ACHN (cell line): ENCODE measurements at places on chromosomes 3 and 15.
A peak's percentile ranks its signal among the peaks of the same experiment; 100 is the strongest.

- no peak for DNase-seq
These were observed 64.4 kb downstream of the ATP13A5 start for GRCh38 chr3:193314161-193314560.

DNA sequence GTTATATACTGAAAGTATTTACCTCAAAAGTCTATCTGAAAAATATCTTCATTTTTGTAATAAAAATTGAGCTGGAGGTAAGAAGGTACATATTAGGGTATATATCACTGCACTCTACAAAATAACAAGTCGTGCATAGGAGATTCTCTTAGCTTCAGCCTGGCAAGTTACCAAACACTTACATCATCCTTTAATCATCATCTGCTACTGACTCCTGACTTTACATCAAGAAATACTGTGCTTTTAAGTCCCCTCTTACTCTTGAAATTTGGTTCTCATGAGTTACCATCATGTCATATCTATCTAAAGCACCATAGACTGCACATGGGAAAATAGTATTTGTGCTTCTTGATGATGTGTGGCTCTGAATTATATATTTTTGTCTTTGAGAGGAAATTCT, 50.8 kb downstream of the LYSMD4 start:
- peak; percentile 64 for DNase-seq

DNA sequence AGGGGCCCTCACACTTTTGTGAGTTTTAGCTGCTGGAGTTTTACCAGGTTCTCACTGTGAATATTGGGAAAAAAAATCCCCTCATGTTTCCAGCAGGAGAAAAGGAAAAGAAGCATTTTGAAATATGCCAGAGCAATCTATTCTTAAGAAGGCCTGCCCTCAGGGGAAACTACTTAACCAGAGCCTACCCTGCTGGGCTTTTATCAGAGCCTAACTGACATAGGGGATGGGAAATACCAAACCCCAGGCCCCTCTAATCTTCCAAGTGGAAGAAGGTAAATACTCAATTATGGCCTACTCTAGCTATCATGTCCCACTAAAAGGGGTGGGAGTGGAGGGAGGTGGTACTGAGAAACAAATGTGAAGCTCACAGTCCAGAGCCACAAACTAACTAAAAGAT, 68.7 kb upstream of the NMNAT3 start:
- no peak for DNase-seq

GRCh38 chr15:40047415-40048210, 8.6 kb upstream of the SRP14 start:
- peak; percentile 31 for DNase-seq

GRCh38 chr15:72840114-72840513, 56.6 kb upstream of the ADPGK start:
- no peak for DNase-seq

DNA sequence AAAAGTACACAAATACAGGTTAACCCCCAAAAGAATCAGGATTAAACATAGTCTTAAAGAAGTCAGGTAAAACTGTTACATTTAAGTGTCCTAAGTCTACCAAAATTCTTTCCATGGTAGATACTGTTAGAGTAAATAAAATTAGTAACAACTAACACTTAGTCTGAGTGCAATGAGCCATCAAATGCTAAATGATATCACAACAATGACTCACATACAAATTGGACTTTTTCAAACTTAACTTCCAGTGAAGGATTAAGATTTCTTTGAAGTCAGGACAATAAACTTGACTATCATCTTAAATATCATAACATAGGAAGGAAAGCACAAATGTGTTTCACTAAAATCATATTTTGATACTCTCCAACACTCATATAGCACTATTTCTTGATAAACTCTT, 43.9 kb downstream of the ZNF148 start:
- DNase-seq: no peak

DNA sequence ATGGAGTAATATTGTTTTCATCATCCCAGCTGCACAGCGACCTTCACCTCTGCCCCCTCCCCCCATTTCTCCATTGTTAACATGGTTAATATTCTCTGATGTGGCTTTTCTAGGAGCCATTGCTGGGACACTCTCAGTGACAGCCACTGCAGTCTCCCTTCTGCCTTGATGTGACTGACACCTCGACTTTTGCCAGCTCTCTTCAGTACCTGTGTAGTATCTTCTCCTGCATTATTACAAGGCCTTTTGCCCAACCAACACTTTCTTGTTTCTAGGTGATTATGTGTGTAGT, 179.8 kb downstream of the CLSTN2 start:
- DNase-seq: no peak

DNA sequence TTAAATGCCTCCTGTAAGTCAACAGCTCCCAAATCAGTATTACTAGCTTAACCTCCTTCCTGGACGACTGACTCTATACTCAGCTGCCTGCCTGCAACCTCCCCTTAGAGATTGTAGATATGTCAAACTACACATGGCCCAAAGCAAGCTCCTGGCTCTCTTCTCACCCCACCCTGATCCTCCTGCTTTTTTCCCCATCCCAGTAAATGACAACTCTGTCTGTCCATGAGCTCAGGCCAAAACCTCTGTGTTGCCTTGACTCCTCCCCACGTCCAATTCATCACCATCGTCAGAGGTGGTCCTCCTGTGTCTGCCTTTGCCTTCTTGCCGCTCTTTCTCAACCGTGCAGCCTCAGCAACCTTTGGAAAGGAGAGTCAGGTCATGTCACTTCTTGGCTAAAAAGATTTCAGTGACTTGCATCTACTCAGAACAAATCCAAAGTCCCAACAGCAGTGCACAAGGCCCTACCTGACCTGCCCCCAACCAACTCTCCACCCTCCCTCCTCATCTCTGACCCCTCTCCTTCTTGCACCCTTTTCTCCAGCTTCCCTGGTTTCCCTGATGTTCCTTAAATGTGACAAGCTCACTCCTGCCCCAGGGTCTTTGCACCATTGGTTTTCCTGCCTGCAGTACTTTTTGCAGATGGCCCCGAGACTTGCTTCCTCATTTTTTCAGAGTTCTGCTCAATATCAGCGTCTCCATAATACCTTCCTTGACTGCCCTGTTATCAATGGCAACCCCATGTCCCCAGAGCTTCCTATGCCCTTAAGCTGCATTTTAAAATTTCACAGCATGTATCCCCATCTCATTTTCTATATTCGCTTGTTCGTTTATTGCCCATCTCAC, 52.8 kb downstream of the LSM3 start:
- DNase-seq: no peak

DNA sequence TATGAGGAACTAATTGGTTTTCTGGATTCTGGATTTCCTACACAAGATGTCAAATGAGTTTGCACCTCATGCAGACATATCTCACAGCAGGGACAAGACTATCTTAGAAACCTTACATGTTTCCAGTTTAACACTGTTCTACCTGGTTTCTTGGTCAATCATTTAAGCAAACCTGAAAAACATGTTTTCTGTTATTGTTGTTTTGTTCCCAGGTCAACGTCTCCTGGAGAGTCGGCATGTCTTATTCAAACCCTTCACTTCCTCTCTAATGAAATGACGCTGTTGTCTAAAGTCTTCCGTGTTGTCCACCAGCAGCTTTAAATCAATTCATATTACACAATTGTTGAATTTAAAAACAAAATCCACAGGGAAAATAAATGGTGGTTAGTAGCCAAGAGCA, 150.9 kb downstream of the CNTN3 start:
- no peak for DNase-seq
